NCI-H526 (cell line): ENCODE measurements at places on chromosomes 3 and 15.
A peak's percentile ranks its signal among the peaks of the same experiment; 100 is the strongest.

GRCh38 chr3:159800434-159801155 lies 188.0 kb upstream of the IL12A start:
- no peak for DNase-seq

GRCh38 chr15:31345606-31346366 lies 19.2 kb downstream of the KLF13 start:
- DNase-seq = no peak

- DNase-seq = no peak
These were observed 47.9 kb downstream of the RGMA start for GRCh38 chr15:93041159-93041547.

GRCh38 chr3:127457094-127457475 lies 133.4 kb downstream of the TPRA1 start:
- peak; percentile 49 for DNase-seq

DNA sequence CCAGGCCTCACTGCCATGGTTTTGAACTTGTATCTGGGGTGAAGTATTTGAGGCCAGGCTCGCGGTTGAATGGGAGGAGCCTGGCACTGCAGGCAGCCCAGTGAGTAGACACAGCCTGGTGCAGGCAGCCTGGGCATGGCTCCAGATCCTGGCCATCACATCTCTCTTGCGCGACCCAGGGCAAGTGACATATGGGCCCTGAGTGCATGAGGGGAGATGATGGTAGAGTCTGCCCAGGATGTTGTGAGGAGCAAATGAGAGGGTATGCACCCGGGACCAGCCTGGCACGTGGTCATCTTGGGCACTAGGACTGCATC lies 103.5 kb downstream of the TBC1D2B start:
- DNase-seq = no peak

DNA sequence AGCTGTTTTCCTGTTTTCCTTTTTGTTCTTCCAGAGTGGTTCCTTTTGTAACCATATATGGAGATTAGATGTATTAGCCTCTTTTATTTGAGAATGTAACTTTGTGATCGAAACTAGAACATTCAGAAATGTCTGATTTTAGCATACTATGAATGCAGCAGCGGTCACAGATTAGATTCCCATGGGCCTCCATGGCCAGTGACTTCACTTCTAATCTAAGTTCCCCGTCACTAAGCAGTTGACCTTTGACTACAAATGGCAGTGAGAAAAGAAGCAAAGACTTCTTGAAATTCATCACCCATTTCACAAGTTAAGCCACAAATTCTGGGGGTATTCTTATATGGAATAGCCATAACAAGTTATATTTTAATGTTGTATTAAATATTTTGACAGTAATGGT lies 114.6 kb upstream of the FLNB start:
- no peak for DNase-seq

GRCh38 chr15:44231842-44232241 lies 36.8 kb upstream of the FRMD5 start:
- DNase-seq = no peak

- DNase-seq = no peak
These were observed 418.0 kb downstream of the SOX2 start for GRCh38 chr3:182129740-182130139.

DNA sequence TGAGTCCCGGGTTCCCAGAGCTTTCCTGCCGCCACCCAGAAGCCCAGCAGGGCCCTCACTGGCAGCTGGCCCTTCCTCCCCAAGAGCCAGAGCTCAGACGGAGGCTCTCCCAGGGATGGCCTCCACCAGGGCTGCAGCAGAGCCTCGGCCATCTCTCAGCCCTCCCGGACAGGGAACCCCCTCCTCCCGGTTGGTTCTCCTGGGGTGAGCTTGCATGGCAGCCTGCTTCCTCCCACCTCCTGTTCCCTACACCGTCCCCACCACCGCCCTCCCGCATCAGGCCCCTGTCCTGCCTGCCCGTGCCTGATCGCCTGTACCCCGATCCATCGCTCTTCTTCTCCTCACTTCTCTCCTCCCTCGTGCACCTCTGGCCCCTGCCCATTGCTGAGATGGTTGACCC lies 24.1 kb upstream of the MUC4 start:
- no peak for DNase-seq

- no peak for DNase-seq
These were observed 80.1 kb upstream of the ROBO1 start for GRCh38 chr3:79847928-79848327.

GRCh38 chr15:77870195-77871065 lies 207.1 kb downstream of the TBC1D2B start:
- DNase-seq = peak; percentile 44

- DNase-seq = no peak
These were observed 72.8 kb downstream of the KCNH8 start for GRCh38 chr3:19221081-19221480.

GRCh38 chr3:127473244-127474024 lies 117.1 kb downstream of the TPRA1 start:
- peak; percentile 34 for DNase-seq

- DNase-seq = no peak
These were observed 63.8 kb downstream of the AKAP13 start for GRCh38 chr15:85444122-85444745.

DNA sequence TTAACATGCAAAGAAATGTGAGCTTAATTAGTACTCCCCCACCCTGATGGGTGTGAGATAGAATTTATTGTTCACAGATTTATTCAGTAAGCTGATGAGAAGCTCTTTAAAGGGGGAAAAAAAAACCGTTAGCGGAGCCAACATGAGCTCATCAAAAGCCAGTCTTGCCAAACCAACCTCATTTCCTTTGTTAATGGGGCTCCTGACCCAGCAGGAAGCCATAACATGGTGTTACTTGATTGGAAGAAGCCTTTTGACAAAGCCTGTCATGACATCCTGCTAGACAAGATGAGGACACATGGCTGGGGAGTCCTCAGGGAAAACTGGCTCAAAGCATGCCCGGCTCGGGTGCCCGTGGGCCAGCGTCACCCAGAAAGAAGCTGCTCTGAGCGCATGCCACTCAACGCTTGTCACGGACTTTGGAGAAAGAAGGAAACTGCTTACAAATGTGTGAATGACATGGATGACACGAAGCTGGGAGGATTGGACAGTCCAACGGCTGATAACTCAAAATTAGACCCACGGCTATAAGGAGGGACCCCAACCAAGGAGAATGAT lies 64.6 kb downstream of the SLCO2A1 start:
- DNase-seq = no peak

DNA sequence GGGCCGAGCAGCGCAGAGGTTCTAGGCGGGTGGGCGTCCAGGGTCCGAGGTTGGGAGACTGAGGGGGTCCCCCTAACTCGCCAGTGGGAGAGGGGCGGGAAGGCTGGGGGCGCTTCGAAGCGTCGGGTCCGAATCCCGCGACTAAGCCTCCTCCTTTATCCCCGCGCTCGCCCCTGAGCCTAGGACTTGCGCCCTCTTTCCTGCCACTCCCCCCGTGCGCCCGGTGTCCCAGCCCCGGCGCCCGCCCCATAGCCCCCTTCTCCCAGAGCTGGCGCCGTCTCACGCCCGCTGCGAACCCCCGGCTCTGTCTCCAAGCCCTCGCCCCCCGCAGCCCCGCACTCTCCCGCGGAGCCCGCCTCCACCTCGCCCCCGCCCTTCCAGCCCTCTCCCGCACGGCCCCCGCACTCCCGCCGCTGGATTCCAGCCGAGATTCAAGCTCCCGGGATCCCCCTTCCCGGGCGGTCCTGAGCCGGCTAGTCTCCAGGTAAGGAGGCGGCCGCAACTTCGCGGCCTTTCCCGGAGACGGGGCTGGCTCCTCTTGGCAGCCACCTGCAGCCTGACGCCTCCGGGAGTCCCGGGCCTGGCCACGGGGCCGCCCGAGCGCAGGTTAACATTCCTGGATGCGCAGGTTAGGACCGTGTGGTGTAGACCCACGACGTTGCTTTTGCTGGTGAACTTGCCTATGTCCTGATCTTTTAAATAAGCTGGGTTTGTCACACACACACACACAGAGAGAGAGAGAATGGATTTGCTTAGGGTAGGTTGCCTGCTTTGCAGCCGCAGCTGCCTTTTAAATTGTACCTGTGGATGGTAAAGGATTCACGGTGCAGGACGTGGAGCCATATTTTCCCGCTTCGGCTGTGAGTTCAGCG lies 563 bp downstream of the PXYLP1 start:
- DNase-seq = peak; percentile 66

DNA sequence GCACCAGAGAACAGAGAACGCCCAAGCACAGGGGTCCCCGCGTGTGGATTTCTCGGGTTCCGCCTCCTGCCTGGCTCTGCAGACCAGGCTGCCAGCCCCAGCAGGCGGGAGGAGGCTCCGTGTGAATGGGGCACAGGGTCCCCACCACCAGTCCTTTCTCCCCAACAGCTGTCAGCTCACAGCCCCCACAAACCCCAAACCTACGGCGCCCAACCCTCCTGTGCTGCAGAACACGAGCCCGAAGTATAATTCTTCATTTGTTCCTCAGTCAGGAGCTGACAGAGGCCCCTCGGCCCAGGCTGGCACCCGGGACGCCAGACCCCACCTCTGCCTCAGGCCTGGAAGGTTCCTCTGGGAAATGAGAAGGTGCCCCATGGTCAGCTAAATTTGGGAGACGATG lies 78.0 kb downstream of the TBC1D2B start:
- no peak for DNase-seq

- DNase-seq = no peak
These were observed 322.2 kb upstream of the SATB1 start for GRCh38 chr3:18747383-18747782.

DNA sequence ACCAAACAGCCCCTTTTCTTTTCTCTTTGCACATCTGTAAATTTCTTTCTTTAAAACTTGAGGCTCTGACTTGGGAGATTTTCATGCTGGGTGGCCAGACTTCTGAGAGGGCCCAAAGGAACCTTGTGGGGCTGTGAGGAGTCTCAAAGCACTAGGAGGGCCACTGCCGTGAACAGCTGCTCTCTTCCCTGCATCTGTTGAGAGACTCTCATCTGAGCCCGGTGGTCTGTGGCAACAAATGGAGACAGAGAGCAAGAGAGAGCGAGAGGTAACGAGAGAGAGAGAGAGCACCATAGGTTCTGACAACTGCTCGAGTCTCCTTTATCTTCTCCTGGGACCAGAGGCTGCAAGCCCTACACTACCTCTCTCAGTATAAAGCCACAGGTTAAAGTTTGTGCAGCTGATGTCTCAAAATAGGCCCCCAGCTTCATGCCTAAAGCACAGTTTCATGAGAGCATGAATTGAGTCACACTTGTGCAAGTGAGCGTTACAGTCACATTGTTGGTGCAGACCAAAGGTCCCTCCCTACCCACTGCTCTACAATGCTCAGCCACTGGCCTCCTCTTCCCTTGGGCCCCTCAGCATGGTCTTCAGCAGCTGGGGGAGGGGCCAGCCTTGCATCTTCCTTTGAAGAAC lies 60.7 kb downstream of the ZNF621 start:
- DNase-seq = no peak

GRCh38 chr3:79558943-79559342 lies 208.9 kb downstream of the ROBO1 start:
- no peak for DNase-seq

- no peak for DNase-seq
These were observed 1.4 kb upstream of the SEMA6D start for GRCh38 chr15:47715856-47716445.

- no peak for DNase-seq
These were observed 14.3 kb downstream of the ZIC1 start for GRCh38 chr3:147423537-147423797.

DNA sequence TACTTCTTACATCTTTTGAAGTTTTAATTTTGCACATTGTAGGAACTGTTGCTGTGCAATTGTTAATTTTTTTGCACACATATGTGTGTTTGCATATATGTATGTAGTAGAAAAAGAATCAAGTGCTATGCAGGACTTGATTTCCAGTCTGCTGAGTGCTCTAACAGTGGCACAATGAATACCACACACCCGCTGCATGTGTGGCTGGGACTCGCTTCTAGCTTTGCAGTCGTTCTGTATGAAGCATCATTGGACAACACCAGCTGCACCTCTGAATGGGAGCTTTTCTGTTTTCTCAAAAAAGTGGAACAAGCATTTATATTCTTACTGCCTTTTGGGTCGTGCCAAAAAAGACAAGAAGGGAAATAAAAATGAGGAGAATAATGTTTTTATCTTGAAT lies 564.7 kb downstream of the FOXP1 start:
- DNase-seq = no peak

DNA sequence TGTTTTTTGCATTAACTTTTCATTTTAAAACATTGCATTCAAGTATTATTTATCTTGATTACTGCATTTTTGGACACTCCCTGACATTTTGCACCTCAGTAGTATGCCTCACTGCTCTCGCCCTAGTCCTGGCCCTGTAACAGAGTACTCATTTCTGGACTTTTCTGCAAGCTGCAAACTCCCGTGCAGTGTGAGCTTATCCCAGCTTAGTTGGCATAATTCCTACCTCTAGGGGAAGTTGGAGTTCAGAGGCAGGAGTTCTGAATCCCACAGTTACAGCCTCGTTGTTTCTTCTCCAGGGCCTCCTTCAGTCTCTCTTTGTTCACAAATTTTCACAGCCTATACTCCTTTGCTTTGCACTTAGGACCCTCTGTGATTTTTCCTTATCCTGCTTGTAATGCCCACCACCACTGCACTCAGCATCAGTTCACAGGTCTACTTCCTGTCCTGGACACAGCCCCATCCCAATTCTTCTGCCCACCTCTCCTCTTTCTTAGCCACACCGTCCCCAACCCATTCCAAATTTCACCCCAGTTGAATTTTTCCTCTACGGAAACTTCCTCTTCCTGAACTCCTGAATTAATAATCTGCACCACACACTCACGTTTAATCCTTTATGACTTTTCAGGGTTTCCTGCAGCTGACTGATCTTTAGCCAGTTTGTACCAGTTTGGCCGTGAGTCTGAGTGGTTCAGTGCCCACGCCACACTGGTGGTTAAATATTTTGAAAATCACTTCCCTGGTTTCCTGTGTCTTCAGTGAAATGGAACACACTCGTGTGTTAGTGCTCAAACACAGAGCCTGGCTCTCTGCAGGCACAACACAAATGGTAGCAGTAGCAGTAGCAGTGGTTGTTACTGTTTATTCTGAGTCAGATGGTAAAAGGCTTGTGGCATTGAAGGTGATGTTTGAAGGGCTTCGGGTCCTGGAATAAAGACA lies 6.3 kb upstream of the CTSH start:
- peak; percentile 7 for DNase-seq

DNA sequence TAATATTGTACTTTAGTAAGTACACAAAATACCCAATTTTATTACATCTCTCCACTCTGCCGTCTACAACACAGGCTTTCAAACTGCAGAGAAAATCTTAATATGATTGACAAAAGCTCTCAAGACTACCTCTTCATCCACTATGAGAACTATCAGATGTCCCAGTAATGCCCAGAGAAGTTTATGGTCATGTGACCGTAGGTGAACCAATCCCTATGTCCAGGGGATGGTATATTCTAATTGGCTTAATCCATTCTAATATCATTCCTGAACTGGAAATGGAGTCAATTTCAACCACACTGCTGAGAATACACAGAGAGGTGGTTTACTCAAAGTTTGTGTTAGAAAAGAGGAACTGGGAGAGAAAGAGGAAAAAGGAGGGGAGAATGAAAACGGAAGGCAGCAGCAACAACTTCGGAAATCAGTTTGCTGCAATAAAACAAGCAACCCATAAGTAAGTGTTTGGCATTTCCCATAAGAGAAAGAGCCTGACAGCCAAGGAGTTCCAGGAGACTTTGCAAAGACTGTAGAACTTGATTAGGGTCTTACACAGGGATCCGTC lies 7.3 kb downstream of the SST start:
- DNase-seq = no peak
